ENCODE measurements at places on chromosomes 3 and 15.

DNA sequence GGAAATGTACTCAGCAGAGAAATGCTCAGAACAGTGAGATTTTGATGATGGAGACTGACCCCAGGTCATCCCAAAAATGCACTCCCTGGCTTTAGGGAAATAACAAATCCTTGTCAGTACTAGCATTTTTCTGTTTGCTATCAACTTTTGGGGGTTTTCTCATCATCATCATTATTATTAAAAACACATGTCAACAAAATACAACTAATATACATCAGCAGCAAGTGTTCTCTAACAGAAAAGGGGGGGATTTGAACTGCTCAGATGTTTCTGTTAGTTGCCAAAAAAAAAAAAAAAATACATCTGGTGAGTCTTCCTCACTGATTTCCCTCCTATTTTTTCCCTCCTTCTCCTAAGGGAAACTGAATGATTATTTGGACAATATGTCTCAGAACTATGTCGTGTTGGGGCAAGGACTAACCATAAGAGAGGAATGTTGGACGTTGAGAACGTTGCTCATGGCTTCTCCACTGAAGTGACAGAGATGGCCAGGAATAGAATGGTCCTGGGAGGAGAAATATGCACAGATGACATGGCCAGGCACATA is 230.0 kb upstream of the MCTP2 start:
- no peak for DNase-seq

GRCh38 chr3:64225695-64226499 is 631 bp upstream of the PRICKLE2 start:
- DNase-seq: no peak

DNA sequence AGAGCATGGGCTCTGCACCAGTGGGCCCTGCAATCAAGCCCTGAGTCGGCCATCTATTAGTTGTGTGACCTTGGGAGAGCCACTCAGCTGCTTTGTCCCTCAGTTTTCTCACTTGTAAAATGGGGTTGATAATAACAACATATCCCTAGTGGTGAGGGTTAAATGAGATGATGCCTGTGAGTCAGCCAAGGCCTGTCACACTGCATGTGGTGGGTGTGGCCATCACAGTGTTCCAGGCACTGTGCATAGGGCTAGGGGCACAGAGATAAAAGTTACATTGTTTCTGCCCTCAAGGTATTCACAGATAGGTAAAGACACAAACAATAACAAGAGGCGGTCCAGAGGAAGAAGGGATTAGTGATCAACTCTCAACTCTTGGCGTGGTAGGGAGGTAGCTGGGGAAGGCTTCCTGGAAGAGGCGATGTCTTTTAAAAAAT is 19.5 kb downstream of the SMAD6 start:
- DNase-seq: no peak

- no peak for DNase-seq
These were observed 39.0 kb downstream of the RGMA start for GRCh38 chr15:93049914-93050578.

- no peak for DNase-seq
These were observed 294.8 kb downstream of the PLCL2 start for GRCh38 chr3:17179381-17180205.

DNA sequence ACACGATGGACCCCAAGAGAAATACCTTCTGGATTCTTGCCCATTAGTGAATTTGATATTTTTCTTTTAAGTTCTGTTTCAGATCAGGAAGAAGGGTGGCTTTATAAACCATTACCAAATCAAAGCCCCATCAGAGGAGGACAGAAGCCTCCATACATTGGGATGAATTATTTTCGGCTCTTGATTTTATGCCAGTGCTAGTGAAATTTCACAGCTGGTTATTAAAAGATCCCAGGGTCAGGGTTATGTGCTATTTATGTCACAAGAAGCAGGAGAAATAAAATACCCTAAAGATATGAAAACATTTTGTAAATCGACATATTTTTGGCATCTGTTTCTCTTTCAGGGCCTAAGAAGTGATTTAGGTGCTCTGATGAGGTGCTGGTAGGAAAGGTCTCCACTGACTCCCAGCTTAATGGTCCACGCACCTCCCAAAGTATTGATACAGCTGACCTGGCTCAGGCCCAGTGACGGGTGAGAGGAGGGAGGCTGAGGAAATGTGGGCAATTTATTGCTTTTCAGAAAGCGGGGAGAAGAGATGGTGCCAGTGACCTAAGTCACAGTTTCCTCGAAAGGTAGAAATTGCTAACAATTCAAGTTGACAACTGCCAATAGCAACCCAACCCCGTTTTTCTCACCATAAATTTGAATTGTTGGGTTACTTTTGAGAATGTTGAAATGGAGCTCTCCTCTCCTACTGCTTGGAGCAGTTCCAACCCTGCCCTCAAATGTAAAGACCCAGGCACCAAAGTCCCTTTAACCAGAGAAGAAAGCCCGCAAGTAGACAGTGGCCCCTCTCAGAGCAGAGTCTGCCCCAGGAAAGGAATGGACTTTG is 315.6 kb upstream of the NR2E3 start:
- DNase-seq: no peak

GRCh38 chr3:172107403-172107802 is 68.0 kb downstream of the FNDC3B start:
- peak; percentile 15 for DNase-seq

GRCh38 chr3:52851348-52851747 is 16.5 kb upstream of the MUSTN1 start:
- peak; percentile 45 for DNase-seq

DNA sequence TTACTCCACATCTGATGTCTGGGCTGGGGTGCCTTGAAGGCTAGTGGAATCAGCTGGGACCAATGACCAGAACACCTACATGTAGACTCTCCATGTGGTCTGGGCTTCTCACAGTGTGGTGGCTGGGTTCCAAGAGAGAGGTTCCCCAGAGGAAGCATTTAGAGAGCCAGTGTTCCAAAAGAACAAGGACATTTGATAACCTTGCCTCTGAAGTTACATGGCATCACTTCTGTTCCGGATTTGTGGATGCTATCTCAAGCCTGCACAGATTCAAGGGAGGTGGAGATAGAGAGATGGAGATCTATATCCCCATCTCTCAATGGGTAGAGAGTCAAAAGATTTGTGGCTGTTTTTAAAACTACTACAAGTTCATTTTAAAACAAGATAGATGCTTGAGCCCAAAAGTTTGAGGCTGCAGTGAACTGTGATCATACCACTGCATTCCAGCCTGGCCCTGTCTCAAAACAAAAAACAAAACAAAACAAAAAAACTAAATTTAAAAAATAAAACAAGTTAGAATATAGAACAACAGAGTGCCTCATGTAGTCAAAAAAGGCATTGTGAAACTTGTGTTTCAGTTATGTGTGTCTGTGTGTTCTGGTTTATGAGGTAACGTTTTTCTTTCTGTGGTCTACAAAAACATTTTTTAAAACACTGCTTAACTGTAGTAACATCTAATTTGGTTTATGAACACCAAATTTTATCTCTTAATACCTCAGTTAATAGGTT is 44.8 kb downstream of the PDE8A start:
- no peak for DNase-seq

DNA sequence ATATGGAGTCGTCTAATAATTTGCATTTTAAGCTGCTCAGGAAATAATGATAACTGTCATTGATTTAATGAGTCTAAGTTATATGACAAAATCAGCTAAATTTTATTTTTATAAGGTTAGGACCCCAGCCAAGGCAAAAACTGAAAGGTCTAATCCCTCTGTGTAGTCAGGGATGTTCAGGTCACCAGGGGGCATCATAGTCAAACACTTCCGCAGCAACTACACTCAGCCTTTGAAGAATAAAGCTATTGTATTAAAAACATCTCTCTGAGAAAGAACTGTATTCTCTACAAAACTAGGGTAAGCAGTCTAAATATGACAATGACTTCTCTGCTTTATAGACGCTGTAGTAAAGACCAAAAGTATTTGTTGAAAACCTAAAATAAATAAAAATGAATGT is 15.0 kb downstream of the INTS14 start:
- no peak for DNase-seq

DNA sequence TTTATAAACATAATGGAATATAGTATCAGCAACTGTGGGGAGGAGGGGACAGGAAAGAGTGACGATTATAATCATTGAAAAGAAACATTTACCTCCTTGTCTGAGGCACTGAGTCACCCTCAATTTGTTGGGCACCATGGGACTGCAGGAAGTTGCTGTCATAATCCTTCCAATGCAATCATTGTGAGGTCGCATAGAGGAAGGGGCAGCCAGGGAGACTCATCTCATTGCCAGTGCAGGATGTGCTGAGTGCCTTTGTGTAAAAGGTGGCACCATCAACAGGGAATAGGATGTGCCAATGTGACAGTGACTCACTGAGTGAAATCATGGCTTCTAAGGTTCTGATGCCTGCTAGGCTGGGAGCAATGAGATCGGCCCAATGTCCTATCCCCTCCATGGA is 300.4 kb upstream of the ADAMTS9 start:
- no peak for DNase-seq

- DNase-seq: no peak
These were observed 55.1 kb upstream of the PLXNA1 start for GRCh38 chr3:126927846-126928245.

DNA sequence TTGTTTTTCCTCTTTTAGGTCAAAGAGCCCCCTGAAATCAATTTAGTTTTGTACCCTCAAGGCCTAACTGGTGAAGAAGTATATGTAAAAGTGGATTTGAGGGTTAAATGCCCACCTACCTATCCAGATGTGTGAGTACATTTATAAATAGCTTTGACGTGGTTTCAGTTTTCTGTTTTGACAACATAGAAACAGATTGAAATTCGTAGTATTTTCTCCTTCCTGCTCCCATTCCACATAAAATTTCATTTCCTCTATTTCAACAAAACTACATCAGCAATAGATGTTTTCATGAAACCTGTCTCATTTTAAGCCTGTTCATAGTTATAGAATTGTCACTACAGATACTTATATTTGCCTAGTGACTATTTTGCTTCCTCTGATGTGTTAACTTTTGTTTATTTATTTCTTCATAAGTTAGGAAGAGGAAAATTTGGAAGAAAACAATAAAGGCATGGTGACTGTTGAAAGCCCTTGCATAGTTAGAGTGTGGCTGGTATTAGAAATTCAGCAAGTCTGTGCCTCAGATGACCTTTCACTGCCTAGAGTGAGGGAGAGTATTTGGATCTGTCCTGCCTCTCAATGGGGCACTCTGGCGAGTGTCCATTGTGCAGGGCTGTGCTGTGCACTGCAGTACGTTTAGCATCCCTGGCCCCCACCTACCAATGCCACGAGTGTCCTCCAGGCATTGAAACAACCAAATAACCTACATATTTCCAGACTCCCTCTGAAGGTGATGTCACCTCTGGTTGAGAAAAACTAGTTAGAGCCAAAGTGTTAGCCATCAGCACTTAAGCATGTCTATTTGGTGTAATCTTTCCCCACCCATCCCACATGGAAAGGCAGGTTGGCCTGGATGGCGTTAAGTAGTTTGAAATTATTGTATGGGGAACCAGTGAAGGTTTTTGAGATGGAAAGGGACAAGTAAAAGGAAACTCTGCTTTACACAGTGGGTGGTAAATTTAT is 5.9 kb downstream of the EIF2AK4 start:
- DNase-seq: no peak

DNA sequence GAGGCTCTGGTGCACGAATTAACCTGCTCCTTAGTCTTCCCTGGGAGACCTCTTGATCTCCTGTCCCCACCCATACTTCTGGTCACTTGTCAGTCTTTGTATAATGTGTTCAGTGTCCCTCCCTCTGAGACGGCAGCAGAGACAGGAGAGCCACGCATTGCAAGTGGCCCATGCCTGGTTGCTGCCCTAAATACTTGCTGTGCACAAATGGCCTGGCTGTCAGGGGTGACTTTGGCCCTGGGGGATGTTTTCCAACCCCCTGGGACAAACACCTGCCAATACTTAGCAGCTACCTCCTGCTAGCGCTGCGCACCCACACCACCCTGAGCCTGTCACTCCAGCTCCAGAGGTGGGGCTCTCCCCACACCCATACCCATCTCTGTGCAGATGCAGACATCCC is 17.2 kb downstream of the KLF13 start:
- no peak for DNase-seq

DNA sequence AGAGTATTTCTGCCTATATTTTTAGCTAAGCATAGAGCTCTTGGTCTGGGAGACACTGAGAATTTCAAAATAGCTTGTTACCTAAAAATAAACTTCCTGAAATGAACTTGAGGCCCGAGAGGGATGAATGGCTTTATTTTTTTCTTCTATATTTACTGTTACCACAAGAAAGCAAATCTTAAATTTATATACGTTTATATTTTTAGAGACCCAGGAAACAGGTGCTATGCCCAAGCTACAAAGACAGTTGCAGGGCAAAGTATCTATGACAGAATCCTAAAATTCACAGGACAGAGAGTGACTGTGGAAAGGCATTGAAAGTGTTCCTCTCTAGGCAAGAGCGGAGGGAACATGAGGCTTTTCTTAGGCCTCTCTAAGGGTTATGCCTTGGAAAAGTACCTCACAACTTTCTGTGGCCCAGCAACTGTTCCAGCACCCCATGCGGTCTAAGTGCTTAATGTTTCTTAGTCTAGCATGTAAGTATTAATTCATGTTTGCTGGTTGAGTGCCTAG is 36.5 kb downstream of the TGFBR2 start:
- DNase-seq: no peak

GRCh38 chr3:133899311-133899710 is 3.6 kb upstream of the RAB6B start:
- DNase-seq: no peak

DNA sequence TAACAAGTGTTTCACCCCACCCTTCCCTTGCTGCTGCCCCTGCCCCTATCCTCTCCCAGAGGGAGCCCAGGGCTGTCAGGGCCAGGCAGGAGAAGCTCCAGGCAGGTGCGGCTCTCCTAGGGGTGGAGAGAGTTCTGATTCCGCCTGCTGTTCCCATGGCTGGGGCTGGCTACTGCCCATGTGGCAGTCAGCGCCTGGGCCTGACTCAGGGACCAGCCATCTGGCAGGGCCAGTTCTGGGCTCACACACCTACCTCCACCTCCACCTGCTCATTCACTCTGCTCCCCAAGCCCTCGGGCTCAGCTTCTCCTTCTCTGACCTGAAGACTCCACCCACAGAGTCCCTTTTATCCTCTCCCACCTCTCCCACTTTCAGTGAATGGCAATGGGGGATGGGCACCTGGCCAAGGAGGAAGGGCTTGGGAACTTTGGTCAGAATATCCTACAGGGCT is 23.4 kb downstream of the AMOTL2 start:
- no peak for DNase-seq

DNA sequence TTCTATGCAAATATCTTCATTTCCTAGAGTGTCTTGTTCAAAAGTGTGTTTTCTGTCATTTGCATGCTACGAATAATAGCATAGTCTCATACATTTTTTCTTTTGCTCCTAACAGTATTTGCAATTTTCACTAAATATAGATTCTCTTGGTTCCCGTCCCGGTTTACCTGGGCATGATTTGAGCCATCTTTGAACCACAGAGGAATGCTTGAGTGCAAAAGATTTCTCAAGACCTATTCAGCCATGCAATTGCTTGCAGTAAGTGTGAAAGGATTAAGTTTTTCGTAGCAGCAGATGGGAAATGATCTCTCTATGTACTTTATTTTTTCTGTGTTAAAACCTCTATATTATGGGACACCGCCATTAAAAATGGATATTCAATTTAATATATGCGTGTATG is 733.0 kb downstream of the ZPLD1 start:
- DNase-seq: no peak

GRCh38 chr3:108334701-108335100 is 38.4 kb downstream of the HHLA2 start:
- no peak for DNase-seq
